ENCODE measurements at places on chromosomes 1 and 21.

DNA sequence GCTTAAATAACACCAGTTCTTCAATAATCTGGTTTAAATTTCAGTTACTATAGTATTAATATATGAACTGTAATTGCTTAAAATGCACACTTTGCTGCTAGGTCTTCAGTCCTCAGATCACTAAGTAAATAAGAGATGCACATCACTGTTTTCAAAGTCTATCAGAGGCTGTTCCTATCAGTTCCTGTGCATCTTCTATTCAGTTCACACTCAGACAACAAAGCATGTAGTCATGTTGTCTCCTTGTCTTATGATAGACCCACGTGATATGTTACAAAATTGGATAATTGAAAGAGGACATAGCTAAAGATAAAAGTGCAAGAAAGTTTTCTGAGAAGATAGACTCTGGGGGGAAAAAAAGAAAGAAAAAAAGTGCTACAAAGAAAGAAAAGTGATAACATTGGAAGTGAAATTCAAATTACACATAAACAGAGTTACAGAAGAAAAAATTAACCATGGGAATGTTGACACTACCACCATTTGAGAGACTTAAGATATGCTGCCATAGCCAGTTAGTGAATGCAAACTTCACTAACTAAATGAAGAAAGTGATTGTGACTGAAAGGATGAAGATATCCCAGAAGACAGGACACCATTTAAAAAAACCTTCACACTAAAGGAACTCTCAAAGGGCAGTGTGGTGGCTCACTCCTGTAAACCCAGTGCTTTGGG lies 33.9 kb upstream of the TSNAX start:
- DNase-seq = no peak

DNA sequence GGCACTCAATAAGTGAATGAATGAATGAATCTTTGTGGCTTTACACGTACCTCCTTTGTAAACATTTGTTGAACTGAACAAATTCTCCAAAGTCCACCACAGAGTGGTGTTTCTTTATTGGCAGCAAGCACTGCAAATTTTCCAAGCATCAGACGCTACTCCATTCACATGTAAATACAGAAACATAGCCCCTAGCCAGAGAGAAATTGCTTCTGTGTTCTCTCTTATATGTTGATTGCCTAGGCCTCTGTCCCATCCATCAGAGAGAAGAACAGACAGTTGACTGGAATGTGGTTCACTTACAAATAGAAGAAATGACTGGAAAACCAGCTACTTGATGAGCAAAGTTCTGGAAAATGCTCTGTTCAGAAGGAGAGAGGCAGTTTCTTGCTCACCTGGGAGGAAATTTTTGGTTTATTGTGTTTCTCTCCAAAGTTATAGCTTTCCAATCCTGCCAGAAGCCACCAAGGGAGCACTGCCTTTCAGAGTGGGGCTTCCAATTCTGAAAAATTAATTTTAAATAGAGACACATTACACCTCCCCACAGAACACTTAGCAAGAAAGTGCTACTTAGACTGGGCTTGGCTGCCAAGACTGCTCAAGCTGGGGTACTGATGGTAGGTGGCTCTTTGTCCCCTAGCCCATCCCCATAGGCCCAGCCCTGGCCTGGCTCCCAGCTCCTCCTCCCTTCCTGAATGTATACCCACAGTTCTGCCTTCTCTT lies 18.1 kb upstream of the KIRREL1 start:
- no peak for DNase-seq

DNA sequence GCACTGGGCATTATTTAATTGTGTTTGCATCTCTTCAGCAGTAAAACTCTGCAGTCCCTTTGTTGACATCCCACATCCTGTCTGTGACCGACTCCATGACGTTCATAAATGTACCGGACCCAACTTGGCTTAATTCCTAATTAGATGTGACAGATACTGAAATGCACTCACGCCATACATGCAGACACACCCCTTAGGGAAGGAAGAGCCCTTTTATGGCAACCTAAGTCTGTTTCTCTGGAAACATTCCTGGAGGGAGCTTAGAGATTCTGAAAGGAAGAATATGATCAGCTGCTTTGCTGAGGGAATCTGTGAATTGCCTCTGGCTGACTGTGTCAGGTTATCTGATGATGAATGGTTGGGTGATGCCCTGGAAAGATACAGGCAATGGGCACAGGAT lies 33.4 kb downstream of the ADAMTS5 start:
- DNase-seq = no peak

- no peak for DNase-seq
Observed at GRCh38 chr1:116694524-116694923, 27.0 kb upstream of the IGSF3 start.

GRCh38 chr1:180215856-180216625 lies 14.0 kb upstream of the LHX4 start:
- no peak for DNase-seq

DNA sequence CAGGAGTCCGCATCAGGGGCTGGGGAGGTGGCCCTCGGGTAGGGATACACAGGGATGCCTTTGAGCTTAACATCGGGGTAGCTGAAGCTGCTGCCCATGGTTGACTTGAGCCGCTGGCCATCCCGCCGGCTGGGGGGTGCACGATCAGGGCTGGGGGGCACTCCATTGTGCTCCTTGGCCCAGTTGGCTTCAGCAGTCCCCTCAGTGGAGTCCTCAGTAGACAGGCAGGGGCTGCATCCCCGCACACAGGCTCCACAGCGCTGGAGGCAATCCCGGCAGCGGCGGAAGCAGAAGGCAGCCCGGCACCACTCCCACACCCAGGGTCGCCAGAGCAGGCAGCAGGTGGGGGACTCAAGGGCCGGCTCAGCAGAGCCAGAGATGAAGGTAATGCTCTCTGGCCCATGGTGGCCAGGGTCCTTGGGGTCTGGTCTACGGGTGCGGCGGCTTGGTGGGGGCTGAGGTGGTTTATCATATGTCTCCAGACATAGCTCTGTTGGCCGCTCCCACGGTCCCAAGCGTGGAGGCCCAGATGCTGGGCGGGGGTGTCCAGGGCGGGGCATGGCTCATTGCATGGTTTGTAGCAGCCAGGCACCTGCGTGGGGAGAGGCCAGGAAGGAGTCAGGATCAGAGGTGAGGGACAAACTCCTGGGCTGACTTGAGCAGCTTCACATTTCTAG lies 8.3 kb downstream of the KDF1 start:
- DNase-seq = no peak

- DNase-seq = no peak
Observed at GRCh38 chr1:234884006-234884405, 244.6 kb downstream of the TOMM20 start.

GRCh38 chr1:84653130-84653677 lies 37.1 kb downstream of the SSX2IP start:
- no peak for DNase-seq

- no peak for DNase-seq
Observed at GRCh38 chr21:38254970-38255369, 1.8 kb upstream of the KCNJ15 start.

GRCh38 chr1:216902669-216903381 lies 179.6 kb upstream of the ESRRG start:
- DNase-seq = no peak

DNA sequence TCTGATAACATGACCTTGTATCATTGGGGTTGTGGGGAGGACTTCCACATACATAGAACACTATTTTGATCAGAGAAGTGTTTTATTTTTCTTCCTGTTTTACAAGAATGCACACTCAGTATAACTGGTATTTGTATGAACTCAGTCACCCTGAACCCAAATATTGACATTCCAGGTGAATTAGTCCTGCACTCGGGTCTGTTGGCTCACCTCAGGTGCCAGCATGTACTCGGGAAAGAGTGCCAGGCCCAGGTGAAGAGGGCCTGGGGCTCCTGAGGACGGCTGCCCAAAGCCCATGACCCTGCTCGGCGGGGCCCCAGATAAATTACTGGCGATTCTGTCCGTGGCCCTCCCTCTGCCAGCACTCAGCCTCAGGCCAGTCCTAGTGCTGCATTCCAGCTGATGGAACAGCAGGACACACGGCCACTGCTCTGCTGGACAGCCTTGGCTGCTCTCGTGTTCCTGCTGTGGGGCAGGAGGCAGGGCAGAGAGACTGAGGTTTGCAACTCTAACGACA lies 75.4 kb upstream of the TMPRSS2 start:
- no peak for DNase-seq

DNA sequence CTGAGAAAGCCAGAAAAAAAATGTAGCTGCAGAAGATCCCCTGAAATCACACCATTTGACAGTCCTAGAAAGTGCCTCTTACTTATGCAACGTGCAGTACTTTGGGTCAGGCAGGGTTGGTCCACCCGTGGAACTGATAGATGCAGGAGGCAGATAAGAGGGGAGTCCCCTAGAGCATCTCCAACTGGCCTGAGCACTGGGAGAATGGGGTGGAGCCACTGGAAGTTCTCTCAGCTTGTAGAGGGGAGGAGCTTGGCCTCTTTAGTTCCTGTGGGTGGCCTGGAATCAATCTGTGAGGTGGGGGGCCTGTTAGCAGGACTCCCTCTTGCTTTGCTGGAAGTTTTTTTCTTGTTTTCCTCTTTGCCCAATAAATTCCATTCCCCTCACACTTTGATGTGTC lies 335.7 kb upstream of the NCAM2 start:
- no peak for DNase-seq

- no peak for DNase-seq
Observed at GRCh38 chr1:197065559-197065958, 1.5 kb downstream of the F13B start.

DNA sequence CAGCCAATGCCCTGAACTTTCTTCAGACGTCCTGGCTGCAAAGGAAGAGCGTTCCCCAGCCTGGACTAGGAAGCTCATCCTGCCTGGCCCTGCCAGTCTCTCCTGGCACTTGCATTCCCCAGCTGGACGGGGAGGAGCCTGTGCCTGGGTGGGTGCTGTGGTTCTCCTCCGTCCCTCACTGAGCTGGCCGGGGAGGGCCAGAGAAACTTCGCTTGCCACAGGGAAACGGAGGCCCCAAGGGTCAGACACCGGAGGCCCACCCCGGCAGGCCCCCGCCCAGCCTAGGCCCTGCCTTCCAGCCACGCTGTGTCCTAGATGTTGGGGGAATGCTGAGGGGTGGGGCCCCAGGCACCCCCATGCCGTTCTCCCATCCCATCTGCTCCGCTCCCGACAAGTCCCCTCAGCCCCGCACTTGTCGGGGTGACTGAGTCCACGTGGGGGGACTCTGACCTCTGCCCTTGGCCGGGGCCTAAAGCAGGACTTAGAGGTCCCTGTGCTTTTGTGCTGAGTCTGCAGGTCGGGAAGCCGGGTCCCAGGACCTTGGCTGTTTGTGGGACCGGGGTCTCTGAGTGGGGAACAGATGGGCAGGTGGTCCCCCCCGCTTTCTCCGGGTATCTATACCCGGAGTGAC lies 4.8 kb downstream of the FTCD start:
- DNase-seq = no peak

GRCh38 chr1:195415584-195415983 lies 1192.7 kb downstream of the KCNT2 start:
- DNase-seq = no peak

GRCh38 chr1:71641903-71642302 lies 561.1 kb upstream of the ZRANB2 start:
- no peak for DNase-seq

DNA sequence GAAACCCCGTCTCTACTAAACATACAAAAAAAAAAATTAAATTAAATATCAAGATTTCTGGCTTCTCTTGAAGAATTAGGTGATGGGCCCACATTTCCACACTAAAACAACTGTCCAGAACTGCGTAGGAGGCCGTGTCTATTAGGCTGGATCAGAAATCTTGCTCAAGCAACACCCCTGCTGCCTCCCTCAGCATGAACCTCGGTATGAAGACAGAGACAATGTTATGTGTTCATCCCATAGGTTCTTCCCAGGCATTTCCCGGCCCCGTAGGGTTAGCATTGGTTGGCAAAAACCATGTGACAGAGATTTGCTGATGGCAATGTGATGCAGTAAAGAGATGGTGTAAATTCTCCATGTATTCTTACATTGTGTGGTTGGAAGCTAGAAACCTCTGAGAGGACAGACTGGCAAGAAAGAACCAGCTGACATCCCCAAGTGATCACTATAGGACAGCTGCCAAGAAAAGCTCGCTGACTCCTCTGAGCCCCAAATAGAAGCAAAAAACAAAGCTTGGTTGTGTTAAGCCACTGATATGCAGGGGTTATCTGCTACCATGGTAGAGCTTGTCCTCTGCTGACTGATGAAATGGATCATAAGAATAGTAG lies 34.5 kb downstream of the EBNA1BP2 start:
- no peak for DNase-seq

DNA sequence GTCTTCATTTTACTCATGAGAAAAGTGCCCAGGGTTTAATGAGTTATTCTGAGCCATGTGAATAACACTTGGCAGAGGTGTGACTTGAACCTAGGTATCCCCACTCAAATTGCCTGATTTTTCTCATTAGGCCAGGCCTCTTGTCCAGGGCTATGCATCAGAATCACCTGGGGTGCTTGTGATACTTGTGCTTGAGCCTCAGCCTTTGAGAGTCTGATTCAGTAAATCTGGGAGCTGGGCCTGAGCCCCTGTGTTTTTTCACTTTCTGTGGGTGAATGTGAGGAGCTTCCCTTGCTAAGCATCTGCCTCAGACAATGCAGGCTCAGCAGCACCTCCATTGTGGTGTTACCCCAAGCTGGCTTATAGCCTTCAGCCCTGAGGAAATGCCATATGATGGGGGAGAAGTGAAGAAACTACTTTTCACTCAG lies 127.1 kb downstream of the S1PR1 start:
- no peak for DNase-seq

- peak; percentile 50 for DNase-seq
Observed at GRCh38 chr1:197928849-197929336, 11.7 kb downstream of the LHX9 start.

DNA sequence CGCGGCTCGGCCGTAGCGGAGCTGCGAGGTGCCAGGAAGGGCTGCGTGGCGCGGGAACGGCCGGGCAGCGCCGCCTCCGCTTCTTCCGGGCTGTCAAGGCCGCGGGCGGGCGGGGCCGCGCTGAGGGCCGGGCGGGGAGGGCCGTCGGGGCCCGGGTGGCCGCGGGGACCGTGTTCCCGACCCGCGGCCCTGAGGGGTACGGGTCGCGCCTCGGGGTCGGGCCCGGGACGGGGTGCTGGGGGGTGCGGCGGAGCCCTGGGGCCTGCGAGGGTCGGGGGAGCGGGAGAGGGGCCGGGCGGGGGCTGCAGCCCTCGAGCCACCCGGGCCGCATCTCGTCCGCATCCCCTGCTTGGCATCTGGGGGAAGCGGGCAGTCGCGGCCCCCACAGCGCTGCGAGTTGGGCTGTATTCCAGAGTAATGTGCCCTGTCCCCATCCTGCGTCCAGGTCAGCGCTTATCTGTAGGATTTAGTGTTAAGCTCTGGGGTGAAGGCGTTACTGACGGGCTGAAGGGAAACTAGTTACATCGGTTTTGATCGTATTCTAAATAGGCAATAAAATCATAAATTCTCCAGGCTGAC lies 379 bp downstream of the RER1 start:
- no peak for DNase-seq

GRCh38 chr1:213075725-213076124 lies 24.7 kb downstream of the RPS6KC1 start:
- DNase-seq = no peak

- DNase-seq = peak; percentile 66
Observed at GRCh38 chr1:160971618-160972056, 17.0 kb upstream of the ITLN2 start.

GRCh38 chr1:10007169-10007568 lies 10.1 kb downstream of the RBP7 start:
- DNase-seq = no peak
